Cortex of kidney (tissue), 1 donor: ENCODE measurements at places on chromosomes 6 and 20.

DNA sequence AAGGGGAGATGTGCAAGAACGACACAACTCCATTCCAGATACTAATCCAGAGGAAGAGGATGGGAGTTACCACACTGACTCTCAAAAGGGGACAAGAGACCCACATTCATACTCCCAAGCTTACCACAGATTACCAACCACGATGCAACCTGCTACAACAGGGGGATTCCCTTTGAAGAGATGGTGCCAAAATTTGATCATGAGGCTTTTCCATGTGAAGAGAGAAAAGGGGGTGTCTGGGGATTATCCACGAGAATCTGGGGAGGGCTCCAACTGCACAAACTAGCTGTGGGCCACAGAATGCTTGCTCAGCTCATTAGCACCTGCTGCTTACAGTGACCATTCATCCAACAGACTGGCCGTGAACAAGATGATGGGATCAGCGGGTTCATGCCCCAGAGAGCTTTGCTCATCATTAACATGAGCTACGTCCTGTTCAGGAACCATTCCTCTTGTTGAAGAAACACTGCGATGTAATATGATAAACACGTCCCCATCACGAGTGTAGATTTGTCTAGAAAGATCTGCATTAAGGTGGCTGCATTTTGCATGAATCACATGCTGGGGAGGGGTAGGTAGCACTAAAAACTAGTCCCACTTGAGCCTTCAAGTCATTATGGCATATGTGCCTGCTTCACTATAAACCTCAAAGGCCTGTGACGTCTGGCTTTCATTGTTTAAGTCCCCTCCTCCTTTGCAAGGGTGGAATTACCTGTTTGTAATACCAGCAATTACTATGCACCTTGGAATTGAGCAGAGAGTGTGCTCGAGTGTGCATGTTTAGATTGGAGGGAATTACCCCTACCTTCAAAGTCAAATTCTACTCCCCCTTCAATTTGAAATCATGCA lies 4.0 kb downstream of the PLAGL2 start:
- no peak for DNase-seq

GRCh38 chr6:16204653-16205376 lies 33.6 kb upstream of the GMPR start:
- no peak for DNase-seq

DNA sequence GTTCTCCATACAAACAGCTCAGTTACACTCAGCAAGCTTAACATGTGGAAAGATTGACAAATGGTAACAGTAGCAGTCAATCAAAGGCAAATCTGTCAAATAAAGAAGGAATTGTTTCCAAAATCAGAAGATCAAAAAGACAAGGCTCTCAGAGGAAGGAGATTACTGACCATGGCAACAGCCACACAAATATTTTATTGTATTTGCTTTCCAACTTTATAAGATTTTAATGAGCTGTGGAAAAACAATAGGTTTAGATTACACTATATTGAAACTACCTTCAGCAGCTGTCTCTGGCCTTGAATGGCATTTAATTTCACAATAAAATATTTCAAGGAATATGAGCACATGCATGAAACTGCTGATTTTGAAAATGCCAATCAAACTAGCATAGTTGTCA lies 1143.9 kb upstream of the GJE1 start:
- DNase-seq = no peak

GRCh38 chr20:62668441-62669027 lies 26.2 kb downstream of the SLCO4A1 start:
- DNase-seq = no peak

- no peak for DNase-seq
Observed at GRCh38 chr6:112780498-112781096, 433.5 kb downstream of the RFPL4B start.

DNA sequence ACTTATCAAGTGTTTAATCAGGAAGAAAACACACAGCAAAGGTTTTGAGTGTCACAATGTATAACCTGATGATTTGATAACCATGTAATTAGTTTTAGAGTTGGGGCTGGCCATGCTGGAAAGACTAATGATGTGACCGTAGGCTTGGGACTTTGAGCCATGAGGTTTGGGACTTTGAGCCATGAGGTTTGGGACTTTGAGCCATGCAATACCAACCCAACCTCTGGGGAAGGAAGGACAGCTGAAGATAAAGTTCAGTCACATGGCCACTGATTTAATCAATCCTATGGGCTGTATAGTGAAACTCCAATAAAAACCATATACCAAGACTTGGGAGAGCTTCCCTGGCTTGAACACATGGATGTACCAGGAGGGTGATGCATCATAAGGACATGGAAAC lies 32.8 kb downstream of the SLC35B3 start:
- no peak for DNase-seq

- DNase-seq = no peak
Observed at GRCh38 chr20:48414786-48415185, 413.0 kb downstream of the PREX1 start.

DNA sequence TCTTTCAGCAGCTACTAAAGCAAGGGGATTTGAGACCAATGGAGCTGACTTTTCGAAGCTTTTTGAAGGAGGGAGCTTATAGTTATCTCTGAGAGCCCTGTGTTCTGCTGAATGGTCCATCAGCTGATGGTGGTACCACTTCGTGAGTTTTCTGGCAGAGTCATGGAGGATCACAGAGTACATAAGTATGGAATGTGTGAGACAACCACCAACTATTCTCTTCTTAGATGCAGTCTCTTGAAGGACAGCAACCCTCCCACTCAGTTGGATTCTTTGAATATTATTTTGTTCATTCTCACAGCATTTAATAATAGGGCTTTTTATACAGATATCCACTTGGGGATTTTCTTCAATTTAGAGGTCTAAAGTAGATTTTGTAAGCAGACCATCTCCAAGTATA lies 75.3 kb downstream of the ELOVL2 start:
- DNase-seq = no peak

- no peak for DNase-seq
Observed at GRCh38 chr20:58701431-58702160, 9.0 kb downstream of the NPEPL1 start.

DNA sequence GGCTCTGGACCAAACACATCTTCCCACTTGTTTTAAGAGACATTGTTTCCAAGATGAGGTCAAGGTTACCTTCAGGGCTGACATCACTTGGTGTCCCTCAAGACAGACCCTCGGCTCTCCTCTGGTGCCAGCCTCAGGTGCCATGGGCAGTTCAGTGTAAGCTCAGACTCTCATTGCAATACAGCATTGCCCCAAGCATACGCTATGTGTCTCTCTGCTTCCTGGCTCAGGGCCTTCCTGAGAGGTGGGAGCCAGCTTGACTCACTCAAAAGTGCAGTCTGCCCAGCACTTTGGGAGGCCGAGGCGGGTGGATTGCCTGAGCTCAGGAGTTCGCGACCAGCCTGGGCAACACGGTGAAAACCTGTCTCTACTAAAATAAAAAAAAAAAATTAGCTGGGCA lies 51.7 kb downstream of the SLC24A3 start:
- DNase-seq = no peak

DNA sequence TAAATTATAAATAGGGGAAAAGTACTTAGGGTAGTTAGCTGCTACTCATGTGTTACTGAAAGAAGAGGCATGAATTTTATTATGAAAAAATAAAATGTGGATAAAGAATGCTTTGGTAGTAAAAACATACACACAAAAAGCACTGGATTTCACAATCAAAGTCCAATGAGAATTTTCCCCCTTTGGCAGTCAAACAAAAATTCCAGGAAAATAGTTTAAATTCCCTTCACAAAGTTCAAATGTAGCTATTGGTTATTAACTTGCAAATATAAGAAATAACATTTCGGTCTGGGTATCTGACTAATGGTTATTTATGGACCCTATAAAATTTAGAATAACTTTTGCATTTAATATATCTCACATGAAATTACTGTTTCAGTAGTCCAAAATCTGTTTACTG lies 210.4 kb downstream of the FOXC1 start:
- DNase-seq = no peak

DNA sequence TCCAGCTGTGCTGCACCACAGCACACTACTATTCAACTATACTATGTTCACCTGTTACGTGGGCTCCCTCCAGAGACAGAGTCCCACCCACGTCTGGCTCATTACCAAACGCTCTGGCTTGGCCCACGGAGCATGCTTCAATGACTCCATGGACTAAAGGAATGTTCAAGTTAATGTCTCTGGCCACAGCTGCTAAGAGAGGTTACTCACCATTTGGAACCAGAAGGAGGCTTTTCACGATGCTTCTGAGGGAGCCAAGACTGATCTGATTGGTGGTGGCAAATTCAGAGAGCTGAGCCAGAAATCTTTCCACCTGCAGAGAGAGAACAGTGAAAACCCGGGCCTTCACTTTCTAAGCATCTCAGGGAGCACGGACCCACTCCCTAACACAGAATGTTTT lies 15.6 kb downstream of the COMMD7 start:
- DNase-seq = no peak

DNA sequence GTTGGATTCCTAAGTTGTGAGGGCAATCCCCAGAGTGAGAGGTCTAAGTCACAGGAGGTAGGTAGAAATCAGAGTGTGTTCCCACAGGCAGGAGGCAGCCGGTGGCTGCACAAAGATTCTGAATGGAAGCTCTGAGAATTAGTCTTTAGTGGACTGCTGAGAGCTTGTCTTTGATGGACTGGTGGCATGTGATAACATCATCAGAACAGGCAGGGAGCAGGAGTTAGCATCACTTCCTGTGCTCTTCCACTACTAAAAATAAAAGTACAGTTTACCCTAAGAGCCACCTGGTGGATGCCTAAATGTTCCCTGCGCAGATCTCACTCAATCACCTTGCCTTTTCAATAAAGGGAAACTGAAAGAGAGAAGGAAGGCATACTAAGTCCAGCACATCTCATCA lies 294.6 kb upstream of the POU3F2 start:
- no peak for DNase-seq

DNA sequence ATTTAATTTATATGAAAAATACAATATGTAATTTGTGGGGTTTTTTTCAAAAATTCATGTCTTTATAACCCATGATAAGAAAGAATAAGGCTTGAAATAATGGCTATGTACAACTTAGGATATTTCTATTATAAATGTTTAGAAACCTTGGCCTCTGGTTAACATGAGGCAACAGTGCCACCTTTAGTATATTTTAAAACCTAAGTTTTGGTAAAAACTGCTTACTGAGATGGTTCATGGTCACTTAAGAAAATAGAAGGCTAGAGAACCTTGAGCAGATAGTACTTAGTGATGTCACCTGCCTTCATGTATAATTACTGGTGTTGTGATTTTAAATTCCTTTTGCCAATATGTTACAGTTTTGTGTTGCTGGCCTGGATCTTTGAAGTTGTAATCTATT lies 176.4 kb downstream of the ADGB start:
- DNase-seq = no peak

GRCh38 chr6:56048601-56049000 lies 173.2 kb upstream of the BMP5 start:
- no peak for DNase-seq

DNA sequence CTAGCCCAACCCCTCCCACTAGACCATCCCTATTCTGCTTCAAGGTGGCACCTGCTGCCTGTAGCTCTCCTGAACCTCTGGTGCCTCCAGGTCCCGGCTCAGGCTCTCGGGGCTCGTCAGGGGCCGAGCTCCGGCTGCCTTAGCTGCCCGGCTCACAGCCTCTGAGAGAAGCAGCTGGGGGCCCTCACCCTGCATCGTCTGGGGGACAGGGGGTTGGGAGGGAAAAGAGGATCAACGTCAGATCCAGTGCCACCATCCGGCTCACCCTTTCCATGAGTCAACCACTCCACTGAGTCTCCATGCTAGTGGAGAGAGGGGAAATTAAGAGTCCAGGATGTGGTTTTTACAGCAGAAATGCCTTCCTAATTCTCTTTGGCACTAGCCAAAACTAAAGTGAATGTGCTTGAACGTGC lies 13.0 kb downstream of the BAG6 start:
- DNase-seq = no peak

- no peak for DNase-seq
Observed at GRCh38 chr20:48180024-48180423, 394.7 kb upstream of the SULF2 start.

DNA sequence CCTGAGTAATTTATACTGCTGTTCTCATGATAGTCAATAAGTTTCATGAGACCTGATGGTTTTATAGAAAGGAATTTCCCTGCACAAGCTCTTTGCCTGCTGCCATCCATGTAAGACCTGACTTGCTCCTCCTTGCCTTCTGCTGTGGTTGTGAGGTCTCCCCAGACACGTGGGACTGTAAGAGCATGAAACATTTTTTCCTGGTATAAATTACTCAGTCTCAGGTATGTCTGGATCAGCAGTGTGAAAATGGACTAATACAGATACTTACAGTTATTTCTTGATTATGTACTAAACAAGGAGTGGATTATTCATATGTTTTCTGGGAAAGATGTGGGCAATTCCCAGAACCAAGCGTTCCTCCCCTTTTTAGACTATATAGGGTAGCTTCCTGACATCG lies 1.9 kb upstream of the TRIM38 start:
- no peak for DNase-seq

GRCh38 chr20:61813791-61814190 lies 251.9 kb downstream of the TAF4 start:
- DNase-seq = no peak

GRCh38 chr20:31406115-31406514 lies at the start of gene DEFB121:
DEFB121 (minus strand) TSS chr20:31406215; CDS start chr20:31406152, 63 bp downstream.
- DNase-seq = no peak

- no peak for DNase-seq
Observed at GRCh38 chr6:11852061-11852651, 73.6 kb upstream of the ADTRP start.

GRCh38 chr6:145244349-145245100 lies 490.8 kb downstream of the EPM2A start:
- no peak for DNase-seq

DNA sequence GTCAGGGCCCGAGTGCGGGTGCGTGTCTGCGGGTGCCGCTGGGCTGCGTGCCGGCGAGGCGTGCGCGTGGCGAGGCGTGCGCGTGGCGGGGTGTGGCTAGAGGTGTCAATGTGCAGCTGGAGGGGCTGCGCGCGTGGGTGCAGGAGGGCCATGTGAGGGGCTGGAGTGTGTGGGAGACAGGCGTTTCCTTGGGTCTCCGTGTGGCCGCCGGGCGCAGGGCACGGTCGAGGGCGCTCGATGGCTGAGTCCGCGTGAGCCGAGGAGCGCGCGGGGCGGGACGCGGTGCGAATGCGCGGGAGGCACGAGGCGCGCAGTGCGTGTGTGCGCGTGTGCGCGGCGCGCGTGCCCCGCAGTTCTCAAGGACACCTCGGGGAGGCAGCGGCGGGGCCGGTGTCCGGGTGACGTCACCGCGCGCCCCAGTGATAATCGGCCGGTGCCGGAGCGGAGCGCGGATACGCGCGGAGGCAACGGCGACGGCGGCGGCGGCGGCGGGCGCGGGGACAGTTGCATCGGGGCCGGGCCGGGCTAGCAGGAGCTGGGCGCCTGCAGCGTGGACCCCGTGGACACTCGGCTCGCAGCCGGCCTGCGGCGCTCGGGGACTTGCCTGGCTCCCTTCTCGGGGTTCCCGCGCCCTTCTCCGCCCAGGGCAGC lies 38.7 kb downstream of the YTHDF1 start:
- DNase-seq = no peak

GRCh38 chr20:22576733-22577514 lies 7.4 kb downstream of the FOXA2 start:
- DNase-seq = no peak

GRCh38 chr6:106553440-106553839 lies 75.9 kb downstream of the RTN4IP1 start:
- no peak for DNase-seq

- DNase-seq = no peak
Observed at GRCh38 chr6:68211242-68211795, 423.8 kb upstream of the ADGRB3 start.
